Left renal cortex interstitium (tissue), 4 donors: ENCODE measurements at places on chromosomes 7 and 10. TPM values are rescaled to one million over a fixed set of nuclear protein-coding genes. Genes with fewer than 3 reads are reported as not detected.
A peak's percentile ranks its signal among the peaks of the same experiment; 100 is the strongest.

GRCh38 chr7:14836571-14837189 lies 65.9 kb downstream of the DGKB start:
- peak; percentile 21 for DNase-seq

CACNB2 gene
- polyA plus RNA-seq = 2.4 TPM

EEPD1 gene
- 6.7 TPM for polyA plus RNA-seq

DNA sequence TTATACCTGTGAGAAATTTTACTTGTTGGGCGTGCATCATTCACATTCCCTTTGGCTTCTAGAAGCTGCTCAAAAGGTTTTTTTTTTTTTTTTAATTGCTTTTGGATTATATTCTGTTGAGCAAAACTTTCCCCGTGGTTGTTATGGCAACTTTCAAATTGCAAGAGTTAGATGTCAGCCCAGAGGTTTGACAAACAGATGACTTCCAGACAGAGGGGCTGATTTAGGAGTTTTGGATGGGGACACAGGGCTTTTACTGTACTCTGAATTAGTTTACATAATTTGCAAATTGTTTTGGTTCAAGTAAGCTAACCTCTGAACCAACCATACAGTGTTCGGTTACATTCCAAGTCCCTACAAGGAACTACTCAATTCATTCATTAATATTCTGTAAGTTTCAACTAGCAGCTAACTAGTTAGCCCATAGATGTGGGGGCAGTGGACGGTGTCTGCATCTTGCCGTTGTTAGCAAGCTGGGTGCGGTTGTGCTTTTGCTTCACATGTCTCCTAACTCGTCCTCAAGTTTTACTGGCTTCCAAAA lies 66.4 kb upstream of the JAZF1 start:
- no peak for DNase-seq

TUBB8 gene
- 0.44 TPM for polyA plus RNA-seq

DNA sequence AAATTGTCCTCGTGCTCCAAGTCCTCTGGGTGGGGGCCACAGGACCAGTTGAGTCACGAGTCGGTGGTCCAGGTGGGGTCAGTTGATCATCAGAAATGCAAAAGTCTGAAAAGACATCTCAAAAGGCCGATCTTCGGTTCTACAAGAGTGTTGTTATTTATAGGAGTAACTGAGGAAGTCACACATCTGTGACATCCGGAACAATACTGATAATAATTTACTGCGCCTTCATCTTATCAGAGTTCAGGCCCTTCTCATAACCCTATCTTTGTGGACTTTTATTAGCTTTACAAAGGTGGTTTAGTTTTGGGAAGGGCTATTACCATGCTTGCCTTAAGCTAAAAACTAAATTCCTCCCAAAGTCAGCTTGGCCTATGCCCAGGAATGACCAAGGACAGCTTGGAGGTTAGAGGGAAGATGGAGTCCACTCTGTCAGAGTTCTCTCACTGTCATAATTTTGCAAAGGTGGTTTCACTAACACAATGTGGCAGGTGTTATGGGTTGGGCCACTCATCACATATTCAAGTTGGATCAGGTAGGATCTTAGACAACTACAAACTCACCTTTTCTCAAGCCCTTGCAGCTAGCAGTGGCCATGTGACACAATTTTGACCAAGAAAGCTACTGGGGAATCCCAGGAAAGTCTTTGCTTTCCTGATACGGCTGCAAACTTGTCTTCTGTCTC lies 54.7 kb upstream of the CHST3 start:
- no peak for DNase-seq

DNA sequence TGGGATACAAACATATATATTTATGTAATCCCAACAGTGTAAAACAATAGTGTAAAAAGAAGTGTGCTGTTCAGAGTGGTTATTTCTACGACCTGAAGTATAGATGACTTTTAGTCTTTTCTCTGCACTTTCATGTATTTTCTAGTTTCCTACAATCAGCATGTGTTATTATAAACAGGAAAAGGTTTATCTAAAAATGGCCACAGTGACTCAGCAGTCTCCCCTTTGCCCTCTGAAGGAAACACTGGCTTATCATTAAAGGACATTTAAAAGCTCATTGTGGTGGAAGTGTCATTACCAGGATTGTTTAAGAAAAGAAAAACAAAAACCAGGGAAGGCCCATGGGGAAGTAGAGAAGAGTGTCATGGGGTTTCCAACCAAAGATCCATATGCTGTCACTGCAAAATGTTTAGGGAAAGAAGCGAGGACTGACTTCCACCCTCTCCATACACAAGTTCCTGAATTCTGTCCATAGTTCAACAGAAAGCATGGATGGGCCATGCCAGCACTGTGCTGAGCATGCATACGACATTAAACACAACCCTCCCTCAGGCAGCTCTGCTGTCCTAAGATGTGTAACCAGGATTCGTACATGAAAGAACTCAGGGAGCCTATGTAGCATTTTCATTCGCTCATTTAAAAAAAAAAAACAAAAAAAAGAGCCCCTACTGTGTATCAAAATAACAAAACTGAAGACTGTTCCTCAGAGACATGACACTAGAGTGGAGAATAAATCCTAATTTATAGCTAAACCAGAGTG lies 10.2 kb downstream of the CYREN start:
- DNase-seq = no peak

ZNF503 gene
- polyA plus RNA-seq = 56.8 TPM

DNA sequence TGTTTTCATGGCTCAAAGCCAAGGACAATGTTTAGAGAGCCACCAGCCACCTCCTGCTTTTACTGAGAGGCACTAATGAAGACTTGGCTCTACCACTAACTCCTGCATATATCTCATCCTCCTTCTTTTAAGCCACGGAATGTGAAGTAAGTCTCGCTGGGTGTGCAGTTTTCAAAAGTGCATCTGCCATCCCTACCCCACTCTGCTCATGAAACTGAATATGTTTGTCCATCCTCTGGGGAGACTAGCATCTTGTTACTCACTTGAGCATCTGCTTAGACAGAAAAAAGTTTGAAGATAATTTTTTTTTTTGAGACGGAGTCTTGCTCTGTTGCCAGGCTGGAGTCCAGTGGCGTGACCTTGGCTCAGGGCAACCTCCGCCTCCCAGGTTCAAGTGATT lies 40.8 kb downstream of the EPDR1 start:
- no peak for DNase-seq

PROSER2 gene
- 7.7 TPM for polyA plus RNA-seq

DNA sequence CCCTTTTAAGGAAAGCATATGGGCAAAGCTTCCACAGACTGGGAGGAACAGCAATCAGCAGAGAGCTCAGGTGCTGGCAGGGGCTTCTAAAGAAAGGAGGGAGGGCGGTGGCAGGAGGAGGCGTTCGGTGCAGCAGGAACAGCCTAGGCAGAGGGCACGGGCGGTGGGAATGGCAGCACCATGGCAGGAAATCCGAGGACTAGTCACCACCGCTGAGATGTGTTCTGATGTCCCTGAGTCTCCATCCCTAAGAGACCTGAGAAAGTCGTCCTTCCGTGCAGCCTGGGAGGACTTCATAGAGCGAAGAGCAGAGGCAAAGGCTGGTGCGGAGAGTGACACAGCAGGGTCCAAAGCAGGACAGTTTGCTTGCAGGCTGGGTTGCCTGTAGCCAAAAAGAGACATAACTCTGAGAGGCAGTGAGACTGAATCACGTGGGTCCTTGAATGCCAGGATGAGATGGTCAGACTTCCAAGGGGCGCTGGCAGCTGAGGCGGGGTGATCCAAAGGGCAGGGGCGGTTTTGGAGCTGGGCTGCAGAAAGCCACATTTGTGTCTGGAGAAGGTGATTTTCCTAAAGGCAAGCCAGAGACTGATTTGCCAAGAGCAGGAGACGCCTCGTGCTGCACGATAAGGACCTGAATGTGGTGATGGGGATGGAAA lies 35.8 kb upstream of the GRID1 start:
- DNase-seq = no peak

TMEM176A gene
- 122 TPM for polyA plus RNA-seq

LSM8 gene
- 75.2 TPM for polyA plus RNA-seq

CPN1 gene
- polyA plus RNA-seq = 2.4 TPM

- DNase-seq = no peak
Measured at GRCh38 chr10:81109200-81109752, 571.6 kb downstream of the SH2D4B start.

BBS9 gene
- polyA plus RNA-seq = 15.5 TPM

GRCh38 chr7:17239683-17240521 lies 58.5 kb upstream of the AHR start:
- no peak for DNase-seq

DNA sequence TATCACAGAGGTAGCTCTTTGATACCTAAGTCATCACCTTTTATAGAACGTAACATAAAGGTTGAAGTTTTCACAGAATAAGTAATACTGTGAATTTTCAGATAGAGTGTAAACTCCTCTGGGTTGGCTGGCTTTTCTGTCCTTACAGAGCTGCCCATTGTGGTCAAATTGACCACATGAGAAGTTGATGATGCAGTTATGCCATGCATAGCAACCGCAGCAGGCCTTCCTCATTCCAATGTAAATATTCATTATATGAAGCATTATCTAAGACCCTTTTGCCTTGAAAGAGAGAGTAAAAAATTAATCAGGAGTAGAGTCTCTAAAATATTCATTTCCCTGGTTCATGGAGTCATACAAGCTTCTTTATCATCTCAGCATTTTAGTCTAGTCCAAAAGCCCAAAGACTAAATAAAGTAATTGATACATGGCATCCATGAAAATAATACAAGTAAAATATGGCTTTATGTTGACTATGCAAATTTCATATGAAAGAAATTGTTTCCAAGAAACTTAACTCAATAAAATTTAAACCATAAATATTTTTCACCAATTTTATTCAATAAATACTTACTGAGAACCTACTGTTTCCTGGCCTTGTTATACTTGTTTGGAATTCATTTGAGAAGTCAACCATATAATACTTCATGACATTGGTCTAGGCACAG lies 516.4 kb downstream of the PCDH15 start:
- no peak for DNase-seq

GRCh38 chr7:1854866-1855724 lies 185.0 kb downstream of the ELFN1 start:
- DNase-seq = no peak
